HuH-7 (cell line): ENCODE measurements at places on chromosomes 1 and 21.

DNA sequence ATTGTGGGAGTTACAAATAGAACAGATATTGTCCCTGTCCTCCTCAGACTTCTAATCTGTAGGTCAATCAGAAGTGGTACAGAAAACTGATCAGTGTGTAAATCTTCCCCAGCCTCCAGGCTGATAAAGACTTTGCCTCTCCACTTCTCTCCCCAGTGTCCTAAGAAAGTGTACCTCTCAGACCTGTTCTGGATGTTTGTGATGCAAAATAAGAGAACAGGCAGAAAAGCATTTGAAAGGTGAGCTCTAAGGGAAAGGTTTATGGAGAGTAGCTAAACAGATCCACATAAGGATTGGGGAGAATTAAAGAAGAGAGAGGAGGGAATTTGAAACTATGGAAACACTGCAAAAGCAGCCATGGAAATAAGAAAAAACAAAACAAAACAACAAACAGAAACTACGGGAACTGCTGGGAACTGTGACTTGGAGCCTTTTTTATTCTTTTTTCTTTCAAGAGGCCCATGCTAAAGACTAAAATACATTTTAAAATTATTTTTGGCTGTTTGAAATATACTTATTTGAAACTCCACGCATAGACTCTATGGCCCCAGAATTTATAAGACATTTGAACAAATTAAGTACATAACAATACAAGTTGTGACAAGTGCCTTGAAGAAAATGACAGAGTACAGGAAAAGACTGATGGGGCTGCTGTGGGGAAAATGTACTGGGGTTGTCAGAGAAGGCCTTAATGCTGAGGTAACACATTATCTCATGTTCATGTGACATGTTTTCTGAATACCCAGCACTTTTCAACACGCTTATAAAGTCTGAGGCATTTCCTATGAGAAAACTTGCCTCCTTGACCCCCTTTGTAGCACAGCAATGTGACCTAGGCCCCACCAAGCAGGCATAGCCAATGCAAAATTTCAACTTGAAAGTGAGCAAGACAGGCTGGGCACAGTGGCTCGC is 51.2 kb downstream of the TRAF5 start:
- DNase-seq: no peak

DNA sequence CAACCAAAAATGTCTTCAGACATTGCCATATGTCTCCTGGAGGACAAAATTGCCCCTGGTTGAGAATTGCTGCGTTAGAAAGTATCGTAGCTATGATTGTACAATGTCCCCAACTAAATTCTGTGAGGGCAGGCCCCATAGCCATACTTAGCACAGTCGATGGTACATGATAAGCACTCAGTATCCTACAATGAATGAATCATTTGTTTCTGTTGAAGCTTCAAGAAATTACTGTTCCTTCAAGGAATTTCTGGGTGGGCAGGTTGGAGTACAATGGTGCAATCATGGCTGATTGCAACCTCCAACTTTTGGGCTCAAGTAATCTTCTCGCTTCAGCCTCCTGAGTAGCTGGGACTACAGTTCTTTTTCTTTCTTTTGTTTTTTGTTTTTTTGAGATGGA is 4.7 kb downstream of the CAP1 start:
- DNase-seq: no peak

- peak; percentile 41 for DNase-seq
Measured at GRCh38 chr21:26169611-26170470, 729 bp downstream of the APP start.

GRCh38 chr1:176617881-176618280 is 154.9 kb downstream of the PAPPA2 start:
- DNase-seq: no peak

DNA sequence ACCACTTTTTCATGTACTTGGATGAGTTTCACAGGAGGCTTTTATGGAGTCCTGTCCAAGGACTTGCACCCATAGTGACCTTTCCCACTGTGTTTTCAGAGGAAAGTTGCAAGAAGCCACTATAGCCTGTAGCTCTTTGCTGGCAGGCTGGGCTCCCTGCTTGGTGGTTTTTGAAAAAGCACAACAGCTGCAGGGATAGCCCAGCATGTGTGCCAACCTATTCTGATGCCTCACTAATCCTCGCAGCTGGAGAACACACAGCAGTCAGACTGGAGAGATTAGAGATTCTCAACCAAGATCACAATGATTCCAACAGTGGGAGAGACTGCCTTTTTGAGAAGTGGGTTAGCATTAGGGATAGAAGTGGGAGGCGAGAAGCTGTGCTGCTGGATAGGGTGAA is 24.1 kb upstream of the ARHGEF11 start:
- DNase-seq: no peak

- no peak for DNase-seq
Measured at GRCh38 chr1:111906111-111906510, 83.4 kb downstream of the KCND3 start.
